GM18507 (cell line): ENCODE measurements at places on chromosomes 7 and 10.

- DNase-seq: no peak
Measured at GRCh38 chr10:124384591-124385190, 34.0 kb downstream of the OAT start.

- no peak for DNase-seq
Measured at GRCh38 chr7:134828361-134828760, 48.9 kb downstream of the CALD1 start.

DNA sequence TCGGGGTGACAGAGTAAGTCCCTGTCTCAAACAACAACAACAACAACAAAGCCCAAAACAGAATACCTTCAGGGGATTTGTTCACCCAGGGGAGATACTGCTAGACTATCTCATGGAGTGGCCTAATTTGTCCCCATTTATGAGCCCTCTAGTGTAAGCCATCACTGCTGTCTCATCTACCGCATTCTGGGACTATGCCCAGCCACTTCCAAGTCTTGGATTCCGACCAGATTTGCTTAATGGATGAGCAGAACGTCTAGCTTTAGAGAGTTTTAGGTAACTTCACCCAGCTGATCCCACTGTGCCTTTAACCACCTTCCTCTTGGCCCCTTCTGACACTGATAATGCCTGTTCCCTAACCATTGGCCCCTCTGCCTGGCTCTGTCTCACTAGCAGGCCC is 47.1 kb downstream of the PAPSS2 start:
- DNase-seq: no peak

GRCh38 chr10:115001506-115002381 is 63.7 kb downstream of the TRUB1 start:
- DNase-seq: no peak

GRCh38 chr7:156651474-156651873 is 10.9 kb downstream of the RNF32 start:
- DNase-seq: no peak

DNA sequence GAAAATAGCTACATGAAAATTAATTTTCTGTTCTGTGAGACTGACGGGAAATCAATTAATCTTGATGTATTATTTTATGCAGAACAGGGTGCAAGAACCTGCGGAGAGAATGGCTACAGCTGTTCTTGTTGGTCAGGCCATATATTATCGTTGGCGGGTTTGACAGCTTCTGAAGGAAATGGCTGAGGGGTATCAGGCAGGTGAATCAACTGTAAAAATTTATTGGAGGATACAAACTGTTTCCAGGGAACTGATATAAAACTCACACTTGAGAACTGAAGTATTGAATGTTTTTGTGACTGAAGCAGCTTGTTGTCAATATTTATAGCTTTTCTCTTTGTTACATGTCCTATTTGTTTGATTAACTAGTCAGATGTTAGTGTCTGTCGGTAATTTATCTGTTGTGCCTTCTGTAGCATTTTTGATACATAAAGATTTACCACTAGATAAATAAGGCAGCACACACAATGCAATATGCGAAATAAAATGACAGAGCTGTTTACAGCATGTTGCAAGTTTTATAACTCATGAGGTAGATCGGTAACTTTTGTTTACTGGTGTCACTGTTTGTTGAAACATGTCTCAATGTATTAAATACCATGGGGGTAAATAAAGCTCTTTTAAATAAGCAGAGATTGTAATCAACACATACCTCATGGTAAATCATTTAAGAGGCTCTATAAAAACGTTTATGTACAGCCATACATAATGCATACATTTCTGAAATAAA is 308.2 kb downstream of the LRMDA start:
- DNase-seq: no peak

DNA sequence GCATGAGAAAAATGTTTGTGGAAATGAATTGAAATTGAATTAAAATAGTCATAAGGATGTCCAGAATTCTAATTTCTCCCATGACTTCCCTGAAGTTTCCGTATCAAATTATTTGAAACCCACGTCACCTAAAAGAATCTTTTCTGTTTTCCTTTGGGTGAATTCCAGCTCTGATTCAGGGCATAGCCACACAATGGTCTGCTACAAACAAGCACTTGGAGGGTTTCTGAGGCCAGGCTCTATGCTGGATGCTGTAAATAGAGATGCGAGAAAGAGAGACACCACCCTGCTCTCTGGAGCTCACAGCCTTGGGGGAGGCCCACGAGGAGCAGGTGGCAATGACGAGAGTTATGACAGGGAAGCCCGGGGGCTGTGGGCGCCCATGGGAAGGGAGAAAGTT is 33.6 kb downstream of the GHRHR start:
- DNase-seq: no peak

DNA sequence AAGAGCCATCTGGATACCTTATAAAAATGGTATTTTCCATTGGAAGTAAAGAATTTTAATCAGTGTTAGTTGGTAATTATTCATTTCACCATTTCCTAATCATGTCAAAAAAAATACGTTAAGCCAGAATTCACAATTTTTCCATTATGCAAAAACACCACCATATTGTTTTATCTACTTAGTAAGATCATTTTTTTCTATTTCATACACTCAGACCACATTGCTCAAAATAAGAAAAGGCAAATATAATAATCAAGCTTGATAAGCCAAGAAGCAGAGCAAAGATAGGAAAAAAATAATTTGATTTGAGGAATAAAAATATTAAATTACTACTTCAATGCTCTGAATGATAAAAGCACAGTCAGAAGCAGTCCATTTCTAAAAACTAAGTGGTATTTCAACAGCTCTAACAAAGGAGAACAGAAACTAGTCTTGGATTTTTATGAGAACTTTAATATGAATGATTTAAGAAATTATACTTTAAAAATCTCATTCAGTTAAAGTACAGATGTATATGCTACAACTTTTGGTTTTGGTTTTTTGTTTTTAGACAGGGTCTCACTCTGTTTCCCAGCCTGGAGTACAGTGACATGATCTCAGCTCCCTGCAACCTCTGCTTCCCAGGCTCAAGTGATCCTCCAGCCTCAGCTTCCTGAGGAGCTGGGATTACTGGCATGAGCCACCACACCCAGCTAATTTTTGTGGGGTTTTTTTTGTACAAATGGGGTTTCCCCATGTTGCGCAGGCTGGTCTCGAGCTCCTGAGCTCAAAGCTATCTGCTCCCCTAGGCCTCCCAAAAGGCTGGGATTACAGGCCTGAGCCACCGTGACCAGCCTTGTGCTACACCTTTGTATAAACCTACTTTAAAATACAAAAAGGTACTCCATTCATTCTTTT is 46.6 kb downstream of the LRRN3 start:
- DNase-seq: no peak

DNA sequence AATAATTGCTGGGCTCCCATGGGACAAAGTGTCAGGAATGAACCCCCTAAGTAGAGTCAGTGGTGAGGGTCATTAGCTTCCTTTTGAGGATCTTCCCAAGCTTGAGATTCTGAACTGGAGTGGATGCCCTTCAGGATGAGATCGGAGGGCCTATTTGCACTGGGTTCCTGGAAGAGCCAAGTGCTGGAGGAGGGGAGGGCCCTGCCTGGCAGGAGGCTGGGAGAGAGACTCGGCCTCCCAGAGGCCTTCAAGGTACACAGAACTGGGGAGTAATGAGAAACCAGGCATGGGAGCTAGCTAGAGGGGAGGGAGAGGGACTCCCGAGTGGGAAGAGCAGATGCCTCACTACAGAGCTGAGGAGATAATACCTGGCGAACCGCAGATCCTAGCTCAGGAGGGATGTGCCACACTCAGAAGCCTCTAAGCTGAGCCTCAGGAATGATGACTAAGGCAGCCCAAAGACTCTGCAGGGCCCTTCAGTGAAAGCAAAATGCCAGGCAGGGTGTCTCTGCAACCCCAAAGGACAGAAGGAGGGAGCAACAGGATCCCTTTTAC is 9.4 kb downstream of the PDAP1 start:
- no peak for DNase-seq

DNA sequence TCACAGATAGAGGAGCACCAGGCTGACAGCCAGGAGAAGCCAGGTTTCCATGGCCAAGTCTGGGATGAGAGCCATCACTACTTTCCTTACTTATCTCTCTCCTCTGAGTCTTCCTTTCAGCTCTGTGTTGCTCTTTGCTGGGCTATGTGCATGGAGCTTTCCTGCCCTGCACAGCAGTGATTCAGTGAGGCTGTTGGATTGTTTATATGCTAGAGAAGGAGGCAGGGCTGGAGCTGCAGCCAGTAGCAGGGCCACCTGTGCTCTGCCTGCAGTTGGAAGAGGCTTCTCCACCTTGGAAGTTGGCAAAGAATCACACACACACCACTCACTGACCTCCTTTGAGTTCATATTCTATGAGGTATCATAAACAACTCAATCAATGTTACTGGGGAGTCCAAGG is at the start of gene CYP3A4:
Gene CYP3A4 (minus strand): TSS at position 178 of the 400 bp plus-strand sequence. CDS start 103 bp downstream, at position 75.
- DNase-seq: no peak

DNA sequence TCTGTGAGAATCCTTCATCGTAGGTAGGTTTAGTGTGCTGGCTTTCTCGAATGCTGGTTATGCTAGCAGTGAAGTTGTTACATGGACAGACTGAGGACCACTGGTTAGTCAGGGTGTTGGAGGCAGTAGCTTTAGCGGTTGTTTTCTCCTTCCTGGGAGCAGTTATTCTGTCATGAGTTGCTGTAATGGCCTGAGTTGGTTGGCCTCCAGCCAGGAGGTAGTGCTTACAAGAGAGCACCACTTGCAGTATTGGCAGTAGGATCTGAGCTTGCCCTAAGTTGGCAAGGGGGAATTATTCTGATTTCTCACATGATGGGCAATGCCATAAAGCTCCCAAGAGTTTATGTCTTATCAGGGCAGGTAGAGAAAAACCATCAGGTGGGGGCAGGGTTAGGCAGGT is 58.0 kb downstream of the IPMK start:
- DNase-seq: no peak

- no peak for DNase-seq
Measured at GRCh38 chr7:135601182-135601581, 43.5 kb downstream of the NUP205 start.

GRCh38 chr7:101167645-101168411 is 2.5 kb upstream of the VGF start:
- no peak for DNase-seq

DNA sequence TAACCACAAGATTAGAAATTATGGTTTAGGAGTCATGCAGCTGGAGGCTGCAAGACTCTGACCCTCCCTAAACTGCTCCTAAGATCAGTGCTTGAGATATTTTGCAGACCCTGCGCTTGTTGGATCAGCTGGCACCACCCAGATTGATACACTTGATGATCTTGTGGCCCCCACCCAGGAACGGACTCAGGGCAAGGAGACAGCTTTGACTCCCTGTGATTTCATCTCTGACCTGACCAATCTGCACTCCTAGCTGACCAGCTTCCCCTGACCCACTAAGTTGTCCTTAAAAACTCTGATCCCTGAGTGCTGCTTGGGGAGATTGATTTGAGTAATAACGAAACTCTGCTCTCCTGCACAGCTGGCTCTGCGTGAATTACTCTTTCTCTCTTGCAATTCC is 8.0 kb upstream of the RAB18 start:
- DNase-seq: no peak

GRCh38 chr10:11164803-11165590 is 147.3 kb downstream of the CELF2 start:
- DNase-seq: no peak

DNA sequence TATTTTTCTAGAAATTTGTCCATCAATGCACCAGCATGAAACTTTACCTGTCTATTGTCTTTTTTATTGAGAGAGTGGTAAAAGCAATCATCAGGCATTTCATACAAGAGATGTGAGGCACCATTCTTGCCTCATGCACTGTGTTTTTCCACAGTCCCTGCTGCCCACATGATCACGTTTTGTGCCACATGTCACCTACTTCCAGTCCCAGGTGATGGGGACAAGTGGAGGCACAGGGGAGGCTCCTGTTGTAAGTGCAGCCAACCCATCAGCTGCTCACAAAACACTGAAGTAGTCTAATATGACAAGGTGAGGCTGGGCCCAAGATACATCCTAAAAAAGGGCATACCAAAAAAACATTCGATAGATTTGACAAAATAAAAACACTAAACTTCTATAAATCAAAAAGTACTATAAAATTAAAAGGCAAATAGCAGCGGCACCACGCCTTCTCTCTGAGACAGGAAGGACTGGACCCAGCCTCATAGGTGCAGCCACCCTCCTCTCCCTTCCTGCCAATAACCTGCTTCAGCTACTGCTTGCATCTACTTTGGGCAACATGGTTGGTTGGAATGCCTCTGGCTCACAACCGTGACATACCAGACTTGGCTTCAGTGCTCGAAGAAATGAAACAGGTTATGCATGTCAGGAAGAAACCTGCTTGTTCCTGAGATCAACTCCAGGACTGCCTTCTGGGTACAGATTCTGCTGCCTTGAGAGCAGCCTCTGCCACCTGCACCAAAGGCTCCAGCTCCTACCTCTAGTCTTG is 2.3 kb downstream of the ZC3HAV1L start:
- no peak for DNase-seq

- no peak for DNase-seq
Measured at GRCh38 chr7:133609806-133610205, 356.9 kb downstream of the EXOC4 start.

DNA sequence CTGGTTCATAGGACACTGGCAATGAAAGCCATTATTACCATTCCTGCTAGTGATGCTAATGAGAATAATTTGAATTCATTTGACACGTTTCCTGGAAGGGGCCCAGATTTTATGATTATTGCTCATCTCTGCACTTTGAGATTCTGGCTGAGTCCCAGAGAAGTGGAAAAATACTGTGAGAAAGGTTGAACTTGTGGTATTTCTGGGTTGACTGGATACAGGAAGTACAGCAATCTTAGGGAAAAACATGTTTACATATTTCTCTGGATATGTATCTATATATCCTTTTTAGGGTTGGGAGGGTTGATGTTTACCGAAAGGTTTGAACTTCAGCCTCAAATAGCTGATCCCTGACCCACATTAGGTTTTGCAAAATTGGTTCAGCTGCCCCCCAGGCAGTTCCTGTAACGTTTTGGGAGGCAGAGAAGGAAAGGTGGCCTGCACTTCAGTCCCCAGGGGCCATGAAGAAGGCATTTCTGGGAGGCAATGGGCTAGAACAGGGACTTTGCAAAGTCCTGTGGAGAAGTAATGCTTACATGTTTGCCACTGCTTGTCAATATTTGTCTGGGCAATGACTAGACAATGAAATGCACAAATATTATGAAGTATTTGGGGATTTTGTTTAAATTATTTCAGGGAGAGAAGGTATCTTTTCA is 253.7 kb upstream of the PITRM1 start:
- no peak for DNase-seq

- DNase-seq: peak; percentile 11
Measured at GRCh38 chr7:148264933-148265557, 325.5 kb upstream of the C7orf33 start.

- DNase-seq: peak; percentile 26
Measured at GRCh38 chr7:138752518-138753149, 45.2 kb upstream of the TMEM213 start.
